ENCODE measurements at places on chromosomes 16 and 17. TPM values are rescaled to one million over a fixed set of nuclear protein-coding genes. Genes with fewer than 3 reads are reported as not detected.

SEPTIN12 gene
- not detected for total RNA-seq

ZC3H7A gene
- total RNA-seq: 56.0 TPM

DNA sequence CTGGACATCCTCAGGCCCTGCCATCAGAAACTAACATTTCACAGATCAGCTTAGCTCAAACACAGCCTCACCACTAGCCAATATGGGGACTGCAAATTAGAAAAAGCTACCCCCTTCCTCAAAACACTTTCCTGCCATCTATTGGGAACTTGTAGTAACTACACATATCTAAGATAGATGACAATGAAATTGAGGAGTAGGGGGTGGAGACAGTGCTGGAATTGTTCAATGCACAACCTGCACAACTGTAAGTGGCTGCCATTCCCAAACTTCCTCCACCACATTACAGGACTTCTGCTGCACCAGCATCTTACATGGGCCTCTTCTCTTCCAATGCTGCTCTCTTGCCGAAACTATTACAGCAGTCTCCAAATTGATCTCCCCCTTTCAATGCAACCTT lies 21.9 kb downstream of the AIPL1 start:
- H3K4me1 ChIP-seq: no peaks in the 10 kb centered on the region
- no peak overlapping the region for H3K4me3 ChIP-seq
- H3K27me3 ChIP-seq: peaks cover 48% of the 10 kb centered on the region

GRCh38 chr17:70314506-70314905 lies 145.2 kb downstream of the KCNJ2 start:
- H3K4me3 ChIP-seq: no peak overlapping the region
- H3K36me3 ChIP-seq: no peaks in the 10 kb centered on the region
- H3K27me3 ChIP-seq: no peaks in the 10 kb centered on the region
- DNase-seq: no peak
- H3K4me1 ChIP-seq: peaks cover 8% of the 10 kb centered on the region

DNA sequence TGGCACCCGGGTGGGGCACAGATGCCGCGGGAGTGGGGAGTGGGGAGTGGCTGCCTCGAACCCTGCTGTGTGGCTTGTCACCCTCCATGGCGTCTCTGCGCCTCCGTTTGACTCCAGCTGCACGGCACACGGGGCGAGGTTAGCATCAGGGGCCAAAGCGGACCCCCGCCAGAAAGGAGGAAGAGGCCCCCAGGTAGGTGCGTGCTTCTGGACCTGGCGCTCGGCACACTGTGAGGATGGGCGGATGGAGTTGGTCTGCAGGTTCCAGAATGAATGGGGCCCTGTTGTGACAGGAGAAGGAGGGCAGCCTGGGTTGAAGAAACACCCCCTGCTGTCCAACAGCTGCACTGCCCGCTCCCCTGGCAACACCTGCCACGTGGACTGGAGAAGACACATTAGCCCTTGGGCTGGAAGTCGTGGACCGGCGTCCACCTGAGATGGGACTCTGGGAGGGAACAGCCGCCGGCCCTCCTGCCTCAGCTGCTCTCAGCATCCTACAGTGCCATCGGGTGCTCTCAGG lies 9.4 kb upstream of the FASN start:
- H3K27ac ChIP-seq: no peak overlapping the region
- H3K36me3 ChIP-seq: no peaks in the 10 kb centered on the region
- H3K4me1 ChIP-seq: peaks cover 20% of the 10 kb centered on the region
- DNase-seq: no peak
- no peak overlapping the region for H3K4me3 ChIP-seq

GRCh38 chr16:80060470-80060869 lies 459.9 kb upstream of the MAF start:
- H3K27ac ChIP-seq: no peak overlapping the region
- H3K4me3 ChIP-seq: no peak overlapping the region
- no peaks in the 10 kb centered on the region for H3K27me3 ChIP-seq
- H3K4me1 ChIP-seq: peaks cover 33% of the 10 kb centered on the region
- no peak for DNase-seq

- H3K4me3 ChIP-seq: no peak overlapping the region
- no peak overlapping the region for H3K27ac ChIP-seq
- H3K36me3 ChIP-seq: peaks cover 9% of the 10 kb centered on the region
- H3K27me3 ChIP-seq: no peaks in the 10 kb centered on the region
Measured at GRCh38 chr17:2227025-2227699, 76.4 kb downstream of the SMG6 start.

GRCh38 chr16:371515-372301 lies 1.4 kb upstream of the MRPL28 start:
- no peak for DNase-seq
- H3K4me1 ChIP-seq: peaks cover 11% of the 10 kb centered on the region
- peak overlapping the region; percentile 36 for H3K27ac ChIP-seq
- no peaks in the 10 kb centered on the region for H3K27me3 ChIP-seq
- no peak overlapping the region for H3K4me3 ChIP-seq

DNA sequence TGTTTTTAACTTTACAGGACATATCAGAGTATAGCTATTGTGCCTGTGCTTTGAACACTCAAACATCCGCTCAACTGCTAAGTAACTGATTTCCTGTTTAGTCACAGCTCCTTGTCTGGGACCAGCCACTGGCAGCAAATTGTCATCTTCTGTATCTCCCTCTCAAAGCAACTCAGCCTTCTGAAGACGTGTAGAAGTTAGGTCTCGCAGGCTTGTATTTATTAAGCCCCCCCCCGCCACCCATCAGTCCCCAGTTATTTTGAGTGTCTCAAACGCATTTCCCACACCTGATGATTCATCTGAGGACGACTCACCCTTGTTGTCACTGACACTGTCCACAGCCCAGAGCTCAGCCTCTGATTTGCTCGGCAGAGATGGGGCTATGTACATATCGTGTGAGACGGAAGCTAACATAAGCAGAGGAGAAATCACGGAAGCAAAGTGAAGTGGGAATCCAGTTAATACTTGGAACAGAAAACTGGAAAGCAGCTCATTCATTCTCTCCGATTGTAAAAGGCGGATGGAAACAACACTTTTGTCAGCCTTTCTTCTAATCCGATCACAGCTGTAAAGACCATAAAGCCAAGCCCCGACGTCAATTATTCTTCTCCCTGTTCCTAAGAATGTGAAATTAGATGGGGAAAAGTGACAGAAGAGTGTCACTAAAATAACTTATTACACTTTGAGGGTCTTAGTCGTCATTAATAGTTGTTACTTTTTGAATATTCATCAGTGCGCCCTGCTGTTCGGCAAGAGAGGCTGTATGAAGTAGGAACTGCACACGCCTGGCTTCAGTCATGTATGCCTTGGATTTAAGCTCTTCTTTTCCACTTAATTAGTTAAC lies 64.2 kb downstream of the PITPNC1 start:
- no peaks in the 10 kb centered on the region for H3K36me3 ChIP-seq
- H3K27me3 ChIP-seq: no peaks in the 10 kb centered on the region
- no peak overlapping the region for H3K27ac ChIP-seq
- DNase-seq: no peak
- H3K4me1 ChIP-seq: peaks cover 9% of the 10 kb centered on the region
- no peak overlapping the region for H3K4me3 ChIP-seq

GRCh38 chr17:63317166-63317840 lies 128.8 kb downstream of the CYB561 start:
- H3K27me3 ChIP-seq: no peaks in the 10 kb centered on the region
- no peaks in the 10 kb centered on the region for H3K4me1 ChIP-seq
- no peak for DNase-seq
- H3K4me3 ChIP-seq: no peak overlapping the region

DNA sequence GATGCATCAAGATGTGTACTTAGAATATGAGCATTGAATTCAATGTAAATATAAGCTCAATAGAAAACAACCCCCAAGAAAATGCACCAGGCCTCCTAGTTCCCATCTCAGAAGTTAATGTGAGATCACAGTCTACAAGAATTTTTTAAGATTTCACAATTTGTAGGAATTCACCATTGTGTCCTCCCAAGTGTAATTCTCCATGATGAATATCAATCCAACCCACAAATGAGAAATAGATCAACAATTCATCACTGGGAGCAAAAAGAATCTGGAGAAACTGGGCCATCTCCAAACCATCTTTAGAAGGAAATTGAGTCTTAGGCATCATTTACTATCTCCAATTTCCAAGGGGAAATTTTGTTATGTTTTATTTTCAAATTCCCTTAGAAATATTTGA lies 310.5 kb upstream of the GOT2 start:
- peaks cover 2% of the 10 kb centered on the region for H3K27me3 ChIP-seq
- H3K4me1 ChIP-seq: no peaks in the 10 kb centered on the region
- DNase-seq: no peak
- H3K36me3 ChIP-seq: no peaks in the 10 kb centered on the region
- no peak overlapping the region for H3K4me3 ChIP-seq
- H3K27ac ChIP-seq: no peak overlapping the region

GRCh38 chr17:7845359-7846062 lies 9.4 kb upstream of the TMEM88 start:
- no peaks in the 10 kb centered on the region for H3K27me3 ChIP-seq
- H3K36me3 ChIP-seq: peaks cover 8% of the 10 kb centered on the region
- H3K27ac ChIP-seq: peak overlapping the region; percentile 99

GRCh38 chr17:66953630-66954020 lies 10.9 kb upstream of the CACNG4 start:
- H3K36me3 ChIP-seq: peaks cover 6% of the 10 kb centered on the region
- H3K27me3 ChIP-seq: no peaks in the 10 kb centered on the region
- no peak overlapping the region for H3K27ac ChIP-seq
- H3K4me3 ChIP-seq: no peak overlapping the region
- peaks cover 22% of the 10 kb centered on the region for H3K4me1 ChIP-seq

DNA sequence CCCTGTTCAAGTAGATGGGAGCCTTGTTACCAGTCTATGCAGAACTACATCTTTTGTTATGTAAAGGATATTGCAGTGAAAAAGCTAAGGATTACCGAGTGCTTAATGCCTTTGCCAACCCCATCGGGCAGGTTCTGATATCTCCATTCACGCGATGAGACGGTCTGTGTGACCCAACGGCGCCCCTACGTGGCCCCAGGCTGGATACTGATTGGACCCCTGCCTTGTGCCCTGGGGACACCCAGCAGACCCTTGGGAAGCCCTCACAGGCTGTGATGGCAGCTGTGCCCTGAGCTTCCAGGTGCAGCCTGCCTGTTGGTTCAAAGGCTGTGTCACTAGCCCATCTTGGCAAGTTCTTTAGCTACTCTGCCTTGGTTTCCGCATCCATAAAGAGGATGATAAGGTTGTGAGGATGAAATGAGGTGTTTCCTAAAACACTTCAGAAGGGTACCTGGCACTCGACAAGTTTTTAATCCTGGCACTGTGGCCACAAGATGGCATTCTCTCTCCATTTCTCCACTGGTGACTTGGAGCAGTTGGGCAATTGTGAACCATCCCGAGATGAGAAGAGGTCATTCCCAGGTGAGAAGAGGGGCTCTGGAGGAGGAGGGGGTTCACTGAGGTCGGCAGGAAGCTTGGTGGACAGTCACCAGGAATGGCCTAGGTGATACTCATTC lies 33.6 kb downstream of the HAPSTR1 start:
- H3K27ac ChIP-seq: peak overlapping the region; percentile 66
- no peak overlapping the region for H3K4me3 ChIP-seq
- peaks cover 8% of the 10 kb centered on the region for H3K36me3 ChIP-seq

- H3K27me3 ChIP-seq: no peaks in the 10 kb centered on the region
- peak within 1 kb of the TSS; percentile 89 for H3K27ac ChIP-seq
- peak within 1 kb of the TSS; percentile 82 for H3K4me3 ChIP-seq
- H3K4me1 ChIP-seq: peaks cover 69% of the 10 kb centered on the region
- peaks cover 3% of the 10 kb centered on the region for H3K36me3 ChIP-seq
Measured at GRCh38 chr16:70685938-70686375, at the start of gene MTSS2. TSS of gene MTSS2 (minus strand) at chr16:70686053. CDS start at chr16:70685791, 262 bp downstream.

GRCh38 chr16:54242199-54242598 lies 44.4 kb downstream of the IRX3 start:
- DNase-seq: no peak
- no peak overlapping the region for H3K4me3 ChIP-seq
- H3K36me3 ChIP-seq: peaks cover 2% of the 10 kb centered on the region

DNA sequence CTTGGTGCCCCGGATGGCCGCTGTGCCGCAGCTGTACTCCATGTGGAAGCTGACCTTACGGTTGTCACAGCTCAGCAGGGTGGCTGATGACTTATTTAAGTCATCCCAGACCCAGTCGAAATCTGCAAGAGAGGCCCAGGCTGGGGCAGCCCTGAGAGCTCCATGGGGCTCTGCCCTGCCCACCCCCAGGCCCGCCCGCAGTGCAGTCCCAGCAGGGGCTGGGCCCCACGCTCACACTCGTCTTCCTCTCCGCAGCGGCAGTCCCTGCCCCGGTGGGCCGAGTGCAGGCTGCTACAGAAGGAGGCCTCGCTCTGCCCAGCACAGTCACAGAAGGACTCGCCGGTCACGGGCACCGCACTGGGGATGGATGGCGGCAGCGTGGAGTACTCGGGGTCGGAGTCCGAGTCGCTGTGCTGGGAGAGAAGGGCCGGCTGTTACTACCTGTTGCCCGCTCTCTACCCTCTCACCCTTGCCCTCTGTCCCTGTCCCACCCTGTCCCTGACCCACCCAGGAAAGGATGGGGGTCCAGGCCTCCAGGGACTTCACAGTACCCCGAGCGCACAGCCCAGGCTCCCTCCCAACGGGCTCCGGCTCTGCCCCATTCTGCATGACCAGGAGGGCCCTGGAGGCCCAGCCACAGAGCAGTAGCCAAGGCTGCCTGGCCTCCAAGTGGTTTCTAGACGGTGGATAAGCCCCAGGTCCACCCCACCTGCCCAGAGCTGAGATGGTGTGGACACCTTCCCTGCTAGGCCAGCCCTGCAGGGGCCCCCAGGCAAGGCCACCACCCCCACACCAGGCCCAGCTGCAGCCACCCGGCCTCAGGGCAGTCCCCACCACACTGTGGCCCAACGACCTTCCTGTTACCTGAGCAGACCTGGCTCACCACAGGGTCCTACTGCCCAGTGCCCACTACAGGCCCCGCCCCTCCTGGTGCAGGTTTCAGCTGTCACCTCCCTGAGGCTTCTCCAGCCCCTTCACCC lies 3.9 kb downstream of the SPSB3 start:
- H3K4me1 ChIP-seq: peaks cover 28% of the 10 kb centered on the region
- H3K36me3 ChIP-seq: peaks cover 4% of the 10 kb centered on the region
- H3K27me3 ChIP-seq: no peaks in the 10 kb centered on the region
- H3K27ac ChIP-seq: peak overlapping the region; percentile 65
- DNase-seq: no peak

DNA sequence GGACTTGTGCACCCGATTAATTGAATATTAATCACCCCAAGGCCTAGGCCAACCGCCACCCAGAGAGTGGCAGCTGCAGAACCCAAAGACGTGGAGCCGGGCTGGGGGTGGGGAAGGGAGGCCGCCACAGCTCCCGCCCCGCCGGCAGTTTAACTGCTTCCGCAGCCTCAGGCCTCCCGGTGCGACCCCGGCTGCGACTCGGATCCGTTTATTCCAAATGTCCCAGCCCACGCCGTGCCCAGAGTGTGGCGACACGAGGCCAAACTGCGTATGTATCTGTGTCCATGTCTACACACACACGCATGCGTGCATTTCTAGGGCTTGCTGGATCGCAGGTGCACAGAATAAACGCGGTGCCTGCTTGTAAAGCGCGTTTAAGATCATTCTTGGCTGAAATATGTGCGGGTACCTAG lies 802 bp upstream of the TOB1 start:
- no peak for DNase-seq
- H3K27me3 ChIP-seq: no peaks in the 10 kb centered on the region
- peaks cover 8% of the 10 kb centered on the region for H3K36me3 ChIP-seq
- H3K4me3 ChIP-seq: peak overlapping the region; percentile 88

- H3K27me3 ChIP-seq: peaks cover 9% of the 10 kb centered on the region
- H3K4me3 ChIP-seq: no peak overlapping the region
- H3K4me1 ChIP-seq: peaks cover 25% of the 10 kb centered on the region
- H3K36me3 ChIP-seq: no peaks in the 10 kb centered on the region
- H3K27ac ChIP-seq: no peak overlapping the region
- DNase-seq: no peak
Measured at GRCh38 chr17:82328141-82328993, 5.2 kb downstream of the SECTM1 start.

- no peak overlapping the region for H3K27ac ChIP-seq
- no peak for DNase-seq
- peaks cover 8% of the 10 kb centered on the region for H3K27me3 ChIP-seq
- H3K4me1 ChIP-seq: no peaks in the 10 kb centered on the region
Measured at GRCh38 chr16:75130150-75130771, 13.7 kb upstream of the LDHD start.

Data from chondrocyte (in vitro differentiated cells).